ENCODE measurements at places on chromosomes 7 and 10. TPM values are rescaled to one million over a fixed set of nuclear protein-coding genes. Genes with fewer than 3 reads are reported as not detected.

The PTPRZ1 gene
- total RNA-seq = 0.02 TPM

The BEND7 gene
- total RNA-seq = 8.7 TPM

The ADRA2A gene
- 0.20 TPM for total RNA-seq

The LIPF gene
- not detected for total RNA-seq

The MYO3A gene
- total RNA-seq = not detected

The EVX1 gene
- 0.18 TPM for total RNA-seq

The STEAP1B gene
- 0.07 TPM for total RNA-seq

The NEUROG3 gene
- not detected for total RNA-seq

The CALY gene
- 0.74 TPM for total RNA-seq

The ZWINT gene
- 97.4 TPM for total RNA-seq

The HTR7 gene
- 0.17 TPM for total RNA-seq

The CHAT gene
- not detected for total RNA-seq

The TMEM139 gene
- 1.2 TPM for total RNA-seq

The IL6 gene
- total RNA-seq = 0.59 TPM

The BPGM gene
- total RNA-seq = 17.4 TPM

The ZNF727 gene
- not detected for total RNA-seq

The CPN1 gene
- 0.34 TPM for total RNA-seq

The ADIRF gene
- not detected for total RNA-seq

The LLCFC1 gene
- not detected for total RNA-seq

The ITGB8 gene
- total RNA-seq = 1.4 TPM

The SPOCK2 gene
- total RNA-seq = 0.29 TPM

The NUTM2A gene
- 0.04 TPM for total RNA-seq

The ZC3HAV1L gene
- total RNA-seq = 4.0 TPM

The LZTS2 gene
- total RNA-seq = 41.3 TPM

The ATOH7 gene
- total RNA-seq = 0.08 TPM

The STEAP4 gene
- 0.02 TPM for total RNA-seq

The ACBD7 gene
- 1.1 TPM for total RNA-seq

The ORC5 gene
- total RNA-seq = 26.9 TPM

The VGF gene
- total RNA-seq = 20.1 TPM

The CHN2 gene
- total RNA-seq = 0.58 TPM

The MEST gene
- total RNA-seq = 39.0 TPM

The HNRNPA2B1 gene
- 1,451 TPM for total RNA-seq

The PAOX gene
- total RNA-seq = 2.2 TPM

The ASIC3 gene
- total RNA-seq = 9.9 TPM

The NUDCD3 gene
- 49.6 TPM for total RNA-seq

The ACSM6 gene
- not detected for total RNA-seq

The TPST1 gene
- 5.6 TPM for total RNA-seq

The GPR15LG gene
- not detected for total RNA-seq

The MBL2 gene
- total RNA-seq = not detected

The FLNC gene
- 3.4 TPM for total RNA-seq

The SLC16A12 gene
- total RNA-seq = 0.45 TPM

The CDK1 gene
- total RNA-seq = 83.7 TPM
